ENCODE measurements at places on chromosomes 6 and 20.

DNA sequence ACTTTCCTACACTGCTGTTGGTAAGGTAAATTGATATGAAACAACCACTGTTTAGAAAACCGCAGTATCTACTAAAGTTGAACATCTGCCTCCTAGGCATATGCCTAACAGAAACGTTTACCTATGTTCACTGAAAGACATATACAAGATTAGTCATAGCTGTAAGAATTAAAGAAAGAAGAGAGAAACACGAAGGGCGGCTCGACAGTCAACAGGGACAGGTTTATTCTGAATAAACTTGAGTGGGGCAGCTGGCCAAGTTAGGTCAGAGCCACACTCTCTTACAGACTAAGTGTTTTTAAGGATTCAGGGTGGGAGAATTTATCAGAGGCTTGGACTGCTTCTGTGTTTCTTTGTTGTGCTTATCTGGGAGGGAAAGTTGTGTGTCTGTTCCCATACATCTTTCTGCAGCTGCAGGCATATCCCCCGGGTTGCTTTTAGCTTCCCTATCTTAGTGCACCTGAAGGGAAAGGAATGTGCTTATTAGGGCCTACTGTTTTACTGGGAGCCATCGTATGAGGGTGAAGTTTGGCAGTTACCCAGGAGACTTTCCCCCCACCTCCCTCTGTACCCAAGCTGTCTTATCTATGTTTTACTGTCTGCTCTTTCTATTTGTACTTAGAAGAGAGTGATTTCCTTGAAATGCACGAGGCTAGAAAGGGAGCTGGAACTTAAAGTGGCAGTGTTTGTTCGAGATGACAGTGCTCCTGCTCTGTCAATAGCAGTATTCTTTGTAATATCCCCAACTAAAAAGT, 20.4 kb downstream of the PROCR start:
- no peak for DNase-seq

- no peak for DNase-seq
Observed at GRCh38 chr6:6521961-6522482, 66.5 kb upstream of the LY86 start.

DNA sequence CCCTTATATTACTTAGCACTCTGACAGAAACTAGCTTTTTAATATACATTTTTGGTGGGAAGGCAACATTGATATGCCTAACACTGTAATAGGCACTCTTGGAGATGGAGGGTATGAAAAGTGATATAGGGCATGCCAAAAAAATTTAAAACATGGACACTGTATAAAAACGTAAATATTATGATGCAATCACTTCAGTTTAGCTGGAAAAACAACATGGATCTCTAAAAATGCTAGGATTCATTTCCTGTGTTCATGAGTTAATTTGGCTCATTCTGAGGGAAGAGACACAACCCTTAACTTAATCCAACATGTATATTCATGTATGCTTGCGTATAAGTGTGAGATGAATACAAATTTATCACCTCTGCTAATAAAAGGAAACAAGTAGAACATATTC, 157.3 kb upstream of the TFAP2D start:
- no peak for DNase-seq

GRCh38 chr6:117354671-117355070, 71.1 kb downstream of the ROS1 start:
- DNase-seq = no peak

- peak; percentile 86 for DNase-seq
Observed at GRCh38 chr20:34581341-34582184, 23.0 kb downstream of the MAP1LC3A start.

DNA sequence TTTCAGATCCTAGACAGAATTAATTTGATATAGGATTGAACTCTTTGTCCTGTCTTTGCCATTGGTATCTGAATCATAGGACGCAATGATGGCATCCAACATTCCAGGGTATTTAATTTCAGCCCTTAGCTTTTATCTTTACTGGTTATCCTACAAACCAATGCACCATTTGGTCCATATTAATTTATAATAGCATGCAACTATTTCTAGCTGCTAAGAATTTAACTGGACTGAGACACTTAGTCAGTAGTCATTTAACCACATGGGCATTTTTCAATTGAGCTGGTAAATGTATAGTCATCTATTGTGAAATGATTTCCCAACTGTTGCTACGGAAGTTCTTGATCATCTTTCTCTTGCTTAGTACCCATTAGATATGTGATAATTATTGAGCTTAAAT, 141.1 kb downstream of the CD164 start:
- no peak for DNase-seq

- no peak for DNase-seq
Observed at GRCh38 chr6:164551706-164552105, 757.7 kb downstream of the C6orf118 start.

DNA sequence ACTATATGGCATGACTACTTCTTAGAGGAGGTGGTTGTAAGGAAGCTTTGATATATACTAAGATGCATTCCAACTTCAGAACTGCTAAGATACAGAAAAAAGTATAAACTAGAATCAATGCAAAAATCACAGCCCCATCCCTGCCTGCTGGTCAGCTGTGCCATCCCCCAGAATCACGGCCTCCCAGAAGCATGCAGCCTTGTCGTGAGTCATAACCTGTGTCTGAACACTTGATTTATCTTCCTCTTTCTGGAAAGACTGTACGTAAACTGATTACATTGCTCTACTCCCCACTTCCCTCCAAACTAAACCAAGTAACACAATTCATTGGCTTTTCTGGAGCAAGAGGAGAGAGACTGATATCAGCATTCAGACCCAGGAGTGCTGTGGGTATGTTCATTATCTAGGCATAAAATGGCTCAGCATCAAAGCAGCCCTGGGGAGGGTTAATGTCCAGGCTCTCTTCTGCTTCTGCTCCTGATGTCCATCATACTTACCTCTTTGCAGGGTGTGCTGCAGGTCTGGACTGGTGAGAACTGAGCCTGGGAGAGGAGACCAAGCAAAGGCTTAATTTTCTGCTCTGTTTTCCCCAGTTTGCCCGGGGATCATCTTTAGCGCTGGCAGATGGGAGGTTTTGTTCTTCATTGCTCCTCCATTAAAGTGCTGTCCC, 18.4 kb downstream of the SCP2D1 start:
- peak; percentile 43 for DNase-seq

- DNase-seq = peak; percentile 40
Observed at GRCh38 chr6:12356983-12357972, 67.1 kb downstream of the EDN1 start.

- DNase-seq = peak; percentile 64
Observed at GRCh38 chr6:162856885-162857284, 129.1 kb downstream of the PACRG start.

GRCh38 chr6:25458485-25458884, 179.3 kb downstream of the CARMIL1 start:
- DNase-seq = peak; percentile 88

GRCh38 chr6:39876826-39877225, 57.4 kb downstream of the MOCS1 start:
- no peak for DNase-seq

DNA sequence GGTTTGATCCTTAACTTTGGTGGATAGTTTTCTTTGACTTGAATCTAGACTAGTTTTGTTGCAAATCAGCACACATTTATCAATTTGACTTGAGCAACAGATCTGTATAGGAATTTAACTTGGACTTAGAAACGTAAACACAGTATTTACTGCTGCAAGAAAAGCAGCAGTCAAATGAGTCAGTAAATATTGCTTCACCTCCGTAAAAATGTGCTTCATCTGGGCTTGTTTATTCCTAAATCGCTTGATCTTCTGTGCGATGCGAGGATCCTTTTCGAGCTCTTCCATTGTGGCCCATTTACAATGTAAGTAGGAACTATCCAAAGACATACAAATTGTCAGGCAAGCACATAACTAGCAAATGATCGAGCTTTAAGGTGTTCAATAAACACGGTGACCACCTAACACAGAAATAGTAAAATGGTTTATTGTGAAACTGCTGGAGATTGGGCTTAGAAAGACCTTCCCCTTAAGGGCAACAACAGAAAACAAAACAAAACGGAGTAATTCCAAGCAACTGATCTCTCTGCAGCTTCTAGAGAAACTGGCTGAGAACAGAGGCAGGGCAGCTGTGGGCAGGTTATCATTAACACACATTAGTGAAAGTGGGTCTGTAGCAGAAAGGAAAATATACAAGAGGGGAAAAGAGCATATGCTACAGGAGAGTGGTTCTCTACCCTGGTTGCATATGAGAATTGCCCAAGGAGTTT, 120.8 kb downstream of the CHD6 start:
- DNase-seq = no peak

DNA sequence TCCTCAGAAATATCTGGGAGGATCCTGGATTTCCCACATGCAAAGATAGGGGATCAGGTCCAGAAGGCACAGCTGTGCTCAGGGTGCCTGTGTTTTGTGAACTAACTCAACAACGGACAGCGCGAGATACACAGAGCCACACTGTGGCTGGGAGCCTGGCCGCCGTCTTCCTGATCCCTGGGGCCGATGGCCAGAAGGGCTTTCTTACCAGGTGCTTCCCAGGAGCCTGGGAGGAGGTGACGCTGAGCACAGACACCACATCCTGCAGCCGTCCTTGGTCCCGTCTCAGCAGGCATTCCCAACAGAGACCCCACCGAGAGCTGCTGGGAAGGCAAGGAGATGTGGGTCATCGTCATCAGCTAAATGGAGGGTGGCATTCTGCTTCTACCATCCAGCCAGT, 144.6 kb upstream of the AFDN start:
- DNase-seq = no peak

- no peak for DNase-seq
Observed at GRCh38 chr6:318243-318890, 26.1 kb downstream of the DUSP22 start.

Data from M059J (cell line).